Psoas muscle (tissue), 8 donors: ENCODE measurements at places on chromosomes 5 and 9. TPM values are rescaled to one million over a fixed set of nuclear protein-coding genes. Genes with fewer than 3 reads are reported as not detected.

- no peak for DNase-seq
Observed at GRCh38 chr5:102049517-102049916, 246.6 kb downstream of the SLCO4C1 start.

DNA sequence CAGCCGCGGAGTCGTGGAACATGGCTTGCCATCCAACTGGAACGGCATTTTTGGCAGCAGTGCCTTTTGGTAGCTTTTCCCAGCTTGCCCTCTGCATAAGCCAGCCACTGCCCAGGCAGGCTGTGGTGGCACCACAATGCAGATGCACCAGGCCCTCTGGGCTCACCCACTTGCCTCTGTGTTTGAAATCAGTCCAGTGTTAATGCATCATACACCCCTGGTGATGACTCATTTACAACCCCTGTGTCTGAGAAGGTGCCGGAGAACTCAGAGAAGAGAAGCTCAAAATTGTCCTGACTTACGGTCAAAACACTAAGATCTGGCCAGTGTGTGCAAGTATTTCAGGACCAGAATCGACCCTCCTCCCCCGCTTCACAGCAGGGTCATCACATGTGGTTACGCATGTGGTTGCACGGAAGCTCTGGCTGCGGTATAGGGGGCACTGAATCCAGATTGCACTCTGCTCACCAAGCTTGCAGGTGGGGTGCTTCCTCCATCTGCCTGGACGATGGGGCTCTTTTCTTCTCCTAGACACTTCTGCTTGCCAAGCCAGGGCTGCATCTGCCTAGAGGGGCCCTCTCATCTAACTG lies 66.5 kb upstream of the SMIM15 start:
- DNase-seq = no peak

GRCh38 chr9:103761466-103761865 lies 332.6 kb upstream of the SMC2 start:
- no peak for DNase-seq

- no peak for DNase-seq
Observed at GRCh38 chr5:74244406-74244805, 396.1 kb downstream of the ENC1 start.

The ZDHHC11B gene
- total RNA-seq = 2.2 TPM

DNA sequence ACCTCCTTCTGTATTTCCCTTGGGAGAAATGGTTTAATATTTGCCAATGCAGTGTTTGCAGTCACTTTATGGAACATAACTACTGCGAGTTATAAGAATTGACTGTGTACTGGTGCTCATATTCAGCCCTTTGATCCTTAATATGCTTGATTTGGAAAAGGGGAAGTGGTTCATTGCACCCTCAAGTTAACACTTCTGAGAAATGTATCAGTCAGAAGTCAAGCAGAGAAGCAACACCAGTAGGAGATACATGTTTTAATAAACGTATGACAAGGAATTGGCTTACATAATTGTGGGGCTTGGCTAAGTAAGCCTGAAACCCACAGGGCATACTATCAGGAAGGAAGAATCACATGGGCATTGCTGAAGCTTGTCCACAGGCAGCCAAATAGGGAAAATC lies 131.0 kb upstream of the SPRY4 start:
- DNase-seq = no peak
